Hematopoietic multipotent progenitor cell treated with erythropoietin and hydrocortisone succinate and interleukin-3 and kit ligand, for 4 days (in vitro differentiated cells): ENCODE measurements at places on chromosomes 7 and 10.

DNA sequence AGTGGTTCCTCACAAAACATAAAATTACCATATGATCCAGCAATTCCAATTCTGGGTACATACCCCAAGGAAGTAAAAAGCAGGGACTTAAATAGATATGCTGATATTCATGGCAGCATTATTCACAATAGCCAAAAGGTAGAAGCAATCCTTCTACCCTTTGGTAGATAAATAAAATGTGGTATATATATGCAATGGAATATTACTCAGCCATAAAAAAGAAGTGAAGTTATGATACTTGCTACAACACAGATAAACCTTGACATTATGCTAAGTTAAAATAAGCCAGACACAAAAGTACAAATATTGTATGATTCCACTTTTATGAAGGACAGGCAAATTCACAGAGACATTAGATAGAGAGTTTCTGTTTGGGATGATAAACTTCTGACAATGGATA, 13.3 kb downstream of the JMJD1C start:
- DNase-seq = no peak

- DNase-seq = peak; percentile 92
Measured at GRCh38 chr7:20698469-20698868, 83.0 kb downstream of the ABCB5 start.

DNA sequence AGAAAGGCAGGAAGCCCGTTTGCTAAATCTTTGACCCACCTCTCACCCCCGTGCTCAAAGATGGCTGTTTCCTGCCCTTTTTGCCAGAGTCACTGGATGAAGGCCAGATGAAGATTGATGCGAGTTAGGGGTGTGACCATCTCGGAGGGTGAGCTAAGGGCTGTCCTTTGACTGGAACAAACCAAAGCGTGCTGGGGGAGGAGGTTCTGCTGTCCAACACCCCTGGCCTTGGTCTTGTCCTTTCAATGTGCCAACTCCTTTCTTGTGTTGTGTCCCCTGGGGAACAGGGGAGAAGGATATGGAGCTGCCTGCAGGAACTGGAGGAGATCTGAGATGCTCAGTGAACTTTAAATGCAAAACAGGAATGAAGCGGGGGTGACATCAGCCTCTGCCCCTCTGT, 90.3 kb upstream of the ADAM12 start:
- no peak for DNase-seq

- peak; percentile 63 for DNase-seq
Measured at GRCh38 chr10:62554632-62555199, 180.5 kb downstream of the ZNF365 start.

GRCh38 chr10:119865699-119866240, 6.9 kb downstream of the MCMBP start:
- no peak for DNase-seq

DNA sequence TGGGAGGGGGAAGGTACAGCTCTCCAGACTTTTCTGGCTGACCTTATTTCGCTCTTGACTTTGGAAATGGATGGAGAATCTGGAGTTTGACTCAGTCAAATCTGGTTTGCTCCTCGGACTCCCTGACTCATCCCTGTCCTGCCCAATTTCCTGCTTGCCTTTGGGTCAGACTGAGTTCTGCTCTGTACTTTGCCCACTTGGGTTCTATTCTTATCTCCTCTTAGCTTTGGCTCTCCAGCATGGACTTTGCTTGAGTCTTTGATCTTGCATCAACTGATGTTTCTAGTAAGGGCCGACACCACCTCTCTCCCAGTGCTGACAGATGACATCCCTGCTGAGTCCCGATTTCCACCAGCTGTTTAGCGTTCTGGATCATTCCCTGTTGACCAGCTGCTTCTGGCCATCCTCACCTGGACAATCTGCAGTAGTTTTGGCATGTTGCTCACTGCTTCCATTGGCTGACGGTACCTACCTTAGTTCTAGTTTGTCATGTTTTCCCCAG, 335.3 kb downstream of the SUGCT start:
- no peak for DNase-seq

DNA sequence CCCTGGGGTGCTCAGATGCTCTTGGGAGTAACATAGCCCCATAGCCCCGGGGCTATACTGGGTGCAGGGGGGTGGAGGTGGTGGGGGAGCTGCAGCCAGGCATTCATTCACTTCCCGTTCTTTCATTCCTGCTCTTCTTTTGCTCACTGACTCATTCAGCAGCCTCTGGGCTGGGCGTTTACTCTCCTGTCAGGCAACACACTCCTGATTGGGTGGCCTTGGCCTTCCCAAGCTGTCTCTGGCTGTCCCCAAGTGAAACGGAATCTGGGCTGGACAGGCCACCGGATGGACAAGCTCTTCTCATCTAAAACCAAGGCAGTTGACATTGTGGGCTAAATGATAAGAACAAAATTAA, 34.6 kb downstream of the CHST3 start:
- DNase-seq = no peak

GRCh38 chr7:12995912-12996469, 308.6 kb downstream of the ARL4A start:
- DNase-seq = no peak

- peak; percentile 41 for DNase-seq
Measured at GRCh38 chr10:88983206-88983605, 7.4 kb upstream of the FAS start.

GRCh38 chr10:88111294-88111693, 247.9 kb downstream of the PTEN start:
- no peak for DNase-seq

GRCh38 chr10:75826846-75827245, 395.4 kb downstream of the LRMDA start:
- DNase-seq = no peak

GRCh38 chr10:68231817-68232251, at the start of gene ATOH7:
Gene ATOH7 (minus strand): TSS chr10:68232113. CDS start chr10:68231677, 436 bp downstream.
- no peak for DNase-seq

DNA sequence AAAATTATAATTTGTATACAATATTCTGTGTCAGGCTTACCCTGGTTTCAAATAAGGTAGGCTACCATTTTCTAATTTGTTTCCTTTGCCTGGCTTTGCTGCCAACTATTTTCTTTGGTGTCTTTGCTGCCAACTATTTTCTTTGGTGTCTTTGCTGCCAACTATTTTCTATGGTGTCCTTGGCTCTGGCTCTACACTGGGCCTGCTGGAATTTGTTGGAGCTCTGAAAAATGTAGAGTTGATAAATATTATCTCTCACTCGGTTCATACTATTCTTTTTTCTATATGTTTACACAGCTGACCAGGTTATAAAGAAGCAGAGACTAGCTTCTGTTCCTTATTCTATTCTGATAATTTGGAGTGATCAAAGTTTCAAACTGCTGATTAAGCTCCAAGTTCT, 768.0 kb upstream of the PHF14 start:
- DNase-seq = no peak

GRCh38 chr7:128459394-128459878, 3.8 kb downstream of the HILPDA start:
- peak; percentile 91 for DNase-seq

- no peak for DNase-seq
Measured at GRCh38 chr7:151178236-151178635, 8.8 kb downstream of the ASB10 start.

DNA sequence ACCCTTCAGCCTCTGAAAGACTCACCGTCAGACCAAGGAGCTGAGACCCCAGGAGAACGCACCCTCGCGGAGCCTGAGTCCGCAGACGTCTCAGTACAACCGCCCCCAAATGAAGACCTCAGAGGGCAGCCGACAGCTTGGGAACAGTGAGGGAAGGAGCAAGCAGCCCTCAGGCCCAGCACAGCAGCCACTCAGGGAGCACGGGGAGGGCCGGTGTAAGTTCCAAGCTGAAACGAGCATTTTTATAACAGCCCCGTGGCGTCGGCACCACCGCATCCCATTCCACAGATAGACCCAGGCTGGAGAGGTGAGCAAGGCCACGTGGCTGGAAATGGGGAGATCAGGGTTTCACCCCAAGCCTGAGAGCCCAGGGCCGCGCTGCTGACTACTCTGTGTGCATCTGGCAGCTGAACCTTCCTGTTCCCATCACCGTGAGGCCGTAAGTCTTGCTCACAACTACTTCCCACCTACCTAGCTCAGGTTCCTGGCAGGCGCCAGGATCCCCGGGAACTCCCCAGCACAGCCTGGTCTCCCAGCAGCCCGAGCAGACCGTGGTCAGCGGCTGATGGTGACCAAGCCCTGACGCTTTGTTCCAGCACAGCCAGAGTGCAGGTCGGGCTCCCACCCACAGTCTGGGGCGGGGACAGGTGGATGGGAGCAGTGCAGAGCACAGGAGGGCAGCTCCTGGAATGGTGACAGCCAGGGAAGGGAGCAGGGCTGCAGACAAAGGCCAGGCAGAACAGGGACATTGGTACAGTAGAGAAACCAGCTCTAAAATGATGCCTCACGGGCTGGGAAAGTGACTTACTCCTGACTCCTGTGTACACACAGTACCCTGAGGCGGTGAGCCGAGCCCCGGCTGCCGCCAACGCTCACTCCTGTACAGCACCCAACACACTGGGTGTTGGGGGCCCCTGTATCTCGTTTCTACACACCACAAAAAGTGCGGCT, 6.1 kb upstream of the NOM1 start:
- DNase-seq = no peak

- no peak for DNase-seq
Measured at GRCh38 chr7:146136357-146136875, 19.8 kb downstream of the CNTNAP2 start.

DNA sequence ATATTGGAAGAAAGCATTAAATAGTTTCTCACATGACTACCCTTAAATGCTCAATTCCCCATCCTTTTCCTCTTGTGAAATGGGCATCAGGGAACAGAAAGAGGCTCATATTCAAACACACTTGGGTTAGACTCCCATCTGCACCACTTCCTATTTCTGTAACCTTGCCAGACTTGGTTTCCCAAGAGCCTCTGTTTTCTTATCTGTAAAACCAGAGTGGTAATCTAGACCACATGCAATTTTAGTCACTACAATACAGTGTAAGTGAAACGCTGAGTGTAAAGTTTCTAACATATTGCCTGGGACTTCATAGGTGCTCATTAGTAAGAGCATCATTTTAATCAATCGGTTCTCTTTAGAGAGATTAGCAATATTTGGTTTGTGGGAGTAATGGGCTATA, 136.3 kb downstream of the SORCS1 start:
- peak; percentile 88 for DNase-seq
